Subcutaneous preadipocyte (primary cell): ENCODE measurements at places on chromosomes 1 and 21. TPM values are rescaled to one million over a fixed set of nuclear protein-coding genes. Genes with fewer than 3 reads are reported as not detected.

The FCRL6 gene
- total RNA-seq = not detected in 2 replicates

The CACNA1S gene
- total RNA-seq = not detected in 2 replicates

The MANEAL gene
- 0.73 and 0.78 TPM in 2 replicates for total RNA-seq

The C1orf141 gene
- not detected in 2 replicates for total RNA-seq

The MTARC1 gene
- 0.37 and 0.39 TPM in 2 replicates for total RNA-seq

The BLACAT1 gene
- under 0.01 TPM in 1 of 2 replicates, not detected in the other for total RNA-seq

The ZNF683 gene
- not detected in 2 replicates for total RNA-seq

The SLC22A15 gene
- total RNA-seq = 7.0 and 8.1 TPM in 2 replicates

The SPOCD1 gene
- total RNA-seq = 39.7 and 74.5 TPM in 2 replicates

The CTTNBP2NL gene
- 14.7 and 19.9 TPM in 2 replicates for total RNA-seq

The PRKAB2 gene
- total RNA-seq = 8.8 and 10.4 TPM in 2 replicates

The OR2T11 gene
- not detected in 2 replicates for total RNA-seq

The CRYAA gene
- not detected in 2 replicates for total RNA-seq

The LIN28A gene
- total RNA-seq = not detected in 2 replicates

The DYNLT5 gene
- 0.73 and 0.78 TPM in 2 replicates for total RNA-seq

The TMPRSS3 gene
- total RNA-seq = not detected in 2 replicates

The TNFRSF8 gene
- under 0.01 TPM in 1 of 2 replicates, not detected in the other for total RNA-seq

The ETV3L gene
- total RNA-seq = not detected in 2 replicates

The NCF2 gene
- total RNA-seq = not detected in 2 replicates

The NLRP3 gene
- not detected in 2 replicates for total RNA-seq

The GPR61 gene
- under 0.01 and 0.39 TPM in 2 replicates for total RNA-seq

The KIF17 gene
- total RNA-seq = 0.20 TPM in 1 of 2 replicates, not detected in the other

The C1QTNF12 gene
- 0.59 and 1.8 TPM in 2 replicates for total RNA-seq

The CACHD1 gene
- total RNA-seq = 4.4 and 6.1 TPM in 2 replicates

The PLD5 gene
- not detected in 2 replicates for total RNA-seq

The CD5L gene
- total RNA-seq = not detected in 2 replicates

The FOXO6 gene
- under 0.01 TPM in 1 of 2 replicates, not detected in the other for total RNA-seq

The BMP8A gene
- total RNA-seq = not detected in 2 replicates

The LRIG2 gene
- 13.6 and 15.1 TPM in 2 replicates for total RNA-seq

The CEPT1 gene
- 32.5 and 33.4 TPM in 2 replicates for total RNA-seq

The OR10J5 gene
- not detected in 2 replicates for total RNA-seq

The FAM167B gene
- 0.39 and 1.1 TPM in 2 replicates for total RNA-seq

The FCRLA gene
- total RNA-seq = 1.6 and 1.8 TPM in 2 replicates

The OR2L3 gene
- total RNA-seq = not detected in 2 replicates

The FCGR3A gene
- not detected in 2 replicates for total RNA-seq

The PRELP gene
- total RNA-seq = under 0.01 and 0.37 TPM in 2 replicates

The RGS4 gene
- 18.0 and 25.8 TPM in 2 replicates for total RNA-seq

The OR10Z1 gene
- not detected in 2 replicates for total RNA-seq

The GJB5 gene
- total RNA-seq = not detected in 2 replicates

The IL12RB2 gene
- 0.20 TPM in 1 of 2 replicates, not detected in the other for total RNA-seq

The PROK1 gene
- not detected in 2 replicates for total RNA-seq

The GJA9 gene
- under 0.01 TPM in 1 of 2 replicates, not detected in the other for total RNA-seq

The AIRE gene
- total RNA-seq = not detected in 2 replicates

The TFAP2E gene
- under 0.01 and 0.20 TPM in 2 replicates for total RNA-seq

The TNN gene
- not detected in 2 replicates for total RNA-seq

The TSPAN1 gene
- 0.20 TPM in 1 of 2 replicates, not detected in the other for total RNA-seq

The ANKRD34A gene
- total RNA-seq = 1.1 and 2.0 TPM in 2 replicates

The FAM78B gene
- 0.98 and 1.1 TPM in 2 replicates for total RNA-seq

The TEDDM1 gene
- total RNA-seq = not detected in 2 replicates

The CRB1 gene
- under 0.01 and 0.20 TPM in 2 replicates for total RNA-seq

The GSTM5 gene
- 2.0 and 4.4 TPM in 2 replicates for total RNA-seq
